ENCODE measurements at places on chromosomes 2 and 18.

DNA sequence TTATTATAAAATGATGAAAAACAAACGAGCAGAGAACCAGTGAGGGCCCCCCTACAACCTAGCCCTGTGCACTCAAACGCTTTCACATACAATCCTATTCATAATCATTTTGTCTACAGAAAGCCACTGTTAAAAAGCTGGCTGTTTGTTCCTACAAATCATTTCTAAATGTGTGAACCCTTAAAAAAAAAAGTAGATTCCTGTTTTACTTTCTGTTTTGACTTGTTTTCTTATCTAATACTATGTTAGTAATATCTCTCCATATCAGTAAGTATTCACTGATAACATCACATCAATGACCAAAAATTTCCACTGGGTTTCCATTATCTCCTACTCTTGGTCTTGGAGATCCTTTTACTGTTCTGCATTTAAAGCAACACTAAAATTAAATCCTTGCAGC, 128.8 kb upstream of the TTC39C start:
- no peak for DNase-seq

GRCh38 chr18:28766027-28766426, 589.1 kb upstream of the CDH2 start:
- no peak for DNase-seq

DNA sequence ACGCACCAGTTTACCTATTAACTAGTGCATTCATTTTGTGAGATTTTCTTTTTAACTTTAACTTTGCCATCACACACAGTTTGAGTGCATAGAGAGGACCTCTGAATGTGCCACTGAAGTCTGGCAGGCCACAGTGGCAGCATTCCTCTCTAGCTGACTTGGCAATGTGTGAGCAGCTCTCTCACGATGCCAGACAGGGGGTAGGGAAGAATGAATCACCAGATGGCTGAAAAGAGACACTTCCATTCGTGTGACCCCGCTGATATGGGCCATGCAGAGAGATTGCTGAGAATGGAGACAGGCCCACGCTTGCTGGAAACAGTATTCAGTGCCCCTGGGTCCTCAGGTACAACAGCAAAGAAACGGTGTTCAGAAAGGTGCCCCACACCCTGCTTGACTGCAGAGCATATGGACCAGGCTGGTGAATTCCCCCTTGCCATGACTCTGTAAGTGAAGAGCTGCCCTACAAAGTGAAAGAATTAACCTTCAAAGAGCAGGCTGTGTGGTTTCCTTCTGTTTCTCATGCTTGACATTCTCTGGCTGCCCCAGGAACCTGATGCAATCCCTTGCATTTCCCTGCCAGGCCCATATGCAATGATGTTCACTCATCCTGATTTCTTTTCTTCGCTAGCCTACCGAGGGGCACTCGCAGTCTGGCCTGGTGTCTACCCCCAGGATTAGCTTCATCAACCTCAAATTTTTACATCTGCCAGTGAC, 236.1 kb downstream of the CDH20 start:
- no peak for DNase-seq

DNA sequence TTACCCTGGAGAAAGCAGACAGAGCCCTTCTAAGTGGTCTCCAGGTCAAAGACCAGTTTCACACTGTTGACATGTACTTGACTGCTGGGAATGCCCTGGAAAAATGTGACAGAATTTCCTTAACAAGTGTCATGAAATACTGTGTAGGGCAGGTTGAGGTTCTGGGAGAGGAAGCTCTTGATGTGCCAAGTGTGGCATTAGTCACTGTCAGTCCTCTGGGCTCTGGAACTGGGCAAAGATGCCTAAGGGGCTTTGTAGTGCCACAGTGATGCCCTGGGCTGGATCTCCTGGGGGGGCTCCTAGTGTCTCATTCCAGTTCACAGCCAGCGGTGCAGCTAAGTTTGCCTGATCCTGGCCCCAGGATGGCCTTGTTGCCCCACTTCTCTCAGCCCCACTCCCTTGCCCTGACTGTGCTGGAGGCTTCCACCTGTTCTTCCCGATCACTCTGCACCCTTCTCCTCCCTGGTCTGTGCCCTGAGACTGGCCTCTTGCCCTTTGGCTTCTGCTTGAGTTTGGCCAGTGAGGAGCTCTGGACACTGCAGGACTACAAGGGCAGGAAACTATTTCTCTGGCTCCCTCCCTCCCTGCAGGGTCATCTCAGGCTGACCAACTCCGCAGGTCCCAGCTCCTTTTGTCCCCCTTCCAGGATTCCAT, 27.0 kb upstream of the FAM124B start:
- no peak for DNase-seq

DNA sequence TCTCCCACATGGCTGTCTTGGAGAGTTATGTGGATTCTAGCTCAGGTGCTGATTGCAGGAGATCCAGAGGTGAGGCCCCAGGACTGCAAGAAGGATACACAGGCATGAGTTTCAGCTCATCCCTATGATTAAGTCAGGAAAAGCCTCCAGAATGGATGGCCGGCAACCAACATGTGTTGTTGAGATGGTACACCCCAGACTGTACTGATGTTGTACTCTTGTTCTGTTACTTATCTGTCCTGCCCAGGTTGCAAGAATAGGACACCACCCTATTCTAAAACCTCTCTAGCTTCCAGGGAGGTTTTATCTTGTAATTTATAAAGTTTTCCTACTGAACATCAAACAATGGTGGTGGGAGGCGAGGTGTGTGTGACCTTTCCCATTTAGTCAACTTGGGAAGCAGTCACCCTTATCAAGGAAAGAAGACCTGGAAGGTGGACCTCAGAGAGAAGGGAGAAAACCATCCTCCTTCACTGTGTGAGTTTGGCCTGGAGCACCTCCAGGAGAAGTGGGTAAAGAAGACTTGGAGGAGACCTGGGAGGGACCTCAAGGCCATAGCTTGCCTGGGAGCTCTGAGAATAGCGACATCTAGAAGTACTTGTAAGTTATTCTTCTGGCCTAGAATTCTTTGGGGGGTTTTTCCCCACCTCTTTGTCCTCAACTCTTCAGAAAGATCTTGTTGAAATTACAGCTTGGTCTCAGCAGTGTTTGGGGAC, 8.6 kb downstream of the FAM124B start:
- no peak for DNase-seq

DNA sequence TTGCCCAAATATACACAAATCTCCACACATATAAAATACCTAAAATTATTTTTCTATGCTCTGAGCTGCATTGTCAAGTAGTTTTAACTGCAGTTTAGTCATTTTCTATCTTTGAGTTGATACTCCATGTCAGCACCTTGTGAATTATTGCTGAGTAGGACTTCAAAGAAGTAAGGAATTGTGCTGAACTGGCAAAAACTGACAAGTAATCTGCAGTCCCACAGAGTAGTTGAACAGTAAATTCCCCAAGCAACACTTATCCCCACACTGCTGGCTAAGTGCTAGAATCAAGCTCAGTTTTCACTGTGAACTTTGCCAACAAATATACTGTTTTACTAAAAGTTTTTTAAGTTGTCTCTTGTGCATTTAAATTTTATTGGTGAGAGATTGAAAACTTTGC, 141.8 kb upstream of the ST6GAL2 start:
- no peak for DNase-seq

DNA sequence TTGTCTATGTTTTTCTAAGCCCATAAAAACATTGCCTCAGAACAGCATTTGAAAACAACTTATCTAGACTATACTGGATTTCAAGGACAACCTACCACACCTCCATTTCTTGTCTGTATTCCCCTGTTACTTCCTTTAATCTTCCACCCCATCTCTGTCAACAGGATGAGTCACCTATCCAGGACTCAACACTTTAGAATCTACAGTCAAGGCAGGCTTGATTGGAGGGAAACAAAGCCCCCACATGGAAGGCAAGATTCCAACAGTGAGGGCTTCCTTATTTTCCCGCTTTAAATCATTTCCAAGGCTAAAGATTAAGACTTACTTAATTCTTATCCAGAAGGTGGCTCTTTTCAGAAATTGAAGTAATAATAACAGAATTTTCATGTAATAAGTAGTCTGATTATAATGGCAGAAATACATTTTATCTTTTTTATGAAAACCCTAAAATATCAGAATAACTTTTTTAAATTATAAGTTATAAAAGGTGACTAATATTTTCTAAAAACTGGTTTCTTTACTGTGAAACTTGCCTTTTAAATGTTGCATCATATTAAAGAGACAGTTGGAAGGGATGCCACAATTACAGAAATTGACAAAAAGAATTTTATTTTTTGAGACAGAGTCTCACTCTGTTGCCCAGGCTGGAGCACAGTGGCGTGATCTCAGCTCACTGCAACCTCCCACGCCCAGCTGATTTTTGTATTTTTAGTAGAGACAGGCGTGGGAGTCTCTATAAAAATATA, 138.7 kb upstream of the CCDC150 start:
- no peak for DNase-seq

DNA sequence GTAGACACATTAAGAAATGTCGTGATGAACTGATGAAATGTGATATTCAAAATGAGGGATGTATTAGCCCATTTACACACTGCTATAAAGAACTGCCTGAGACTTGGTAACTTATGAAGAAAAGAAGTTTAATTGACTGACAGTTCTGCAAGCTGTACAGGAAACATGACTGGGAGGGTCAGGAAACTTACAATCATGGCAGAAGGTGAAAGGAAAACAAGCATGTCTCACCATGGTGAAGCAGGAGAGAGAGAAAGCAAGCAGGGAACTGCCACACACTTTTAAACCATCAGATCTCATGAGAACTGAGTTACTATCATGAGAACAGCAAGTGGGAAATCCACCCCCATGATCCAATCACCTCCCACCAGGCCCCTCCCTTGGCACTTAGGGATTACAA, 1010.8 kb upstream of the CELF4 start:
- no peak for DNase-seq

GRCh38 chr2:234996941-234997270, 45.1 kb downstream of the SH3BP4 start:
- DNase-seq: no peak

DNA sequence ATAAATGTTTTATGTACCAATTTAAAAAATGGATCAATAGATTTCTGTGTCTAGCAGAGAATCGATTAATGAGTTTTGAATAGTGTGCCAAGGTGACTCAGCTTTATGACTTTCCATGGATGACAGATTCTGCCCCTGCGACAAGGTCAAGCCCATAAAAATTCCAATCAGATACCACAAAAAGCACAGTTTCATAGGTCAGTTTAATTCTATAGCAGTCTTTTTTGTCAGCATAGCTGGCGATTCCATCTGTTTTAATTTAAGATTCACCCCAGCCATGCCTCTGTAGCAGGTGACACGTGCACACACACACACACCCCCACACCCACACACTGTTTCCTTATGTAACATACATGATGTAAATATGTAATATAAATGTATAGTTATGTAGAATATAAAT, 28.9 kb downstream of the RAB31 start:
- no peak for DNase-seq

GRCh38 chr2:97967931-97968627, 27.7 kb downstream of the TMEM131 start:
- no peak for DNase-seq

DNA sequence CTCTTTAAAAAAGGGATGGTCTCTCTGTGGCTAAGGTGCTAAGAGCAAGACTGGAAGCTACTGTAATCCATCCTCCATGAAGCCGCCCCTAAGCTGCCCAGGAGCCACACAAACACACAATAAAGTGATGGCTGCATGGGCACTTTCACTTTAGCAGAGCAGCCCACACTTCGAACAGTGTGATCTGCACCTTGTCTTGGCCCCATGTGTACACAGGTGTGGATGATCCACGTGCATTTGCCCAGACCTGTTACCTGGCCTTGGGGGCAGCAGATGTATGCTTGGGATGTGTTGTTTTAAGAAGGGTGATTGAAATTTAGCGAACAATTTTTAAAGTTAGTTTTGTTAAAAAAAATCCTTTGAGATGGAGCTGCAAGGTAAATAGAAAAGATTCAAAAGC, 39.9 kb downstream of the TMEM178A start:
- DNase-seq: no peak

DNA sequence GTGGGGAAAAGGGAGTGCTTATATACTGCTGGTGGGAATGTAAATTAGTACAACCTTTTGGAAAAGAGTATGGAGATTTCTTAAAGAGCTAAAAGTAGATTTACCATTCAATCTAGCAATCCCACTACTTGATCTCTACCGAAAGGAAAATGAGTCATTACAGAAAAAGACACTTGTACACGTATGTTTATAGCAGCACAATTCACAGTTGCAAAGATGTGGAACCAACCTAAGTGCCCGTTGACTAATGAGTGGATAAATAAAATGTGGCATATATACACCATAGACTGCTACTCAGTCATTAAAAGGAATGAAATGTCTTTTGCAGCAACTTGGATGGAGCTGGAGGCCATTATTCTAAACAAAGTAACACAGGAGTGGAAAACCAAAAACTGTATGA, 29.5 kb downstream of the FLACC1 start:
- no peak for DNase-seq

DNA sequence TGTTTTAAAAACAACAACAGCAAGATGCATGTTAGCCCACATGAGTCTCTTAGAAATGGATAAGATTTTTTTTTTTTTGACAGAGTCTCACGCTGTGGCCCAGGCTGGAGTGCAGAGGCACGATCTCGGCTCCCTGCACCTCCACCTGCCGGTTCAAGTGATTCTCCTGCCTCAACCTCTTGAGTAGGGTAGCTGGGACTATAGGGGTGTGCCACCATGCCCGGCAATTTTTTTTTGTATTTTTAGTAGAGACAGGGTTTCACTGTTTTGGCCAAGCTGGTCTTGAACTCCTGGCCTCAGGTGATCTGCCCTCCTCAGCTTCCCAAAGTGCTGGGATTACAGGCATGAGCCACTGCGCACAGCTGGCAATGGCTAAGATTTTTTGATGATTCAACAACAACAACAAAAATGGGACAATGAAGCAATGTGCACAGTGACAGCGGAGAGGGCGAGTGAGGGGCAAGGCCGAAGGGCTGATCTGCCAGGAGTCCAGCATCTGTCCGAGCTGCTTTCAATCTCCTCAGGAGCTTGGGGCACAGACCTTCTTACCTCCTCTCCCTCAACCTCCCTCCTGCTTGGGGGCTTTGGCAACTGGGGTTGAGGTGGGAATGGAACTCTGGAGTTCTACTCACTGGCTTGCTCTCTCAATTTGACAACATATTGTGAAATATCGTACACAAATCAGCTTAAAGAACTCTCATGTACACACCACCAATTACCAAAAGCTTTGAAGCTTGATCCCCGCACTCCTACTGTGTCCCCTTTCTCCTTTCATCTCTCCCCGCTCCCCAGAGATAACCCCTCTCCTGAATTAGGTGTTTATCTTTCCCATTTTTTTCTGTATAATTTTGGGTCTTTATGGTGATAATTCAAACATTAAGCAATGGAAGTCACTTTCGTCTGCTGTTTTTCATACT, 3.4 kb downstream of the ABCG8 start:
- DNase-seq: no peak

DNA sequence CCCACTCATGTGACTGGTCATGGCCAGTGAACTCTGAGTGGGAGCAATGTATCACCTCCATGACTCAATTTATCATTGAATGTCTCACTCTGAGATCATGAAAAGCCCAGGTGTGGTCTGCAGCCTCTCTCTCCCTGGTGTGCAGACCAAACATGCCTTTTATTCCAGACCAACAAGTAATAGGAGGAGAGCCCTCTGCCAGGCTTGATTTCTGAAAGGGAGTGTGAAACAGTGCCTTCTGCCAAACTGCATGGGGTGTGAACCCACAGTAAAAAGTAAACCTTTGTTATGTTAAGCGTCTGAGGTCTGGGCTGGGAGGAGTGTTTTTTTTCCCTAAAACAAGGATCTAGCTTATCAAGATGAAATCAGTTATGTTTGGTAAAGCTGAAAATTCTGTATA, 601.2 kb downstream of the ADCYAP1 start:
- DNase-seq: no peak

- peak; percentile 41 for DNase-seq
Measured at GRCh38 chr2:98445177-98445682, 572 bp downstream of the INPP4A start.

All from activated CD4-positive, alpha-beta T cell treated with anti-CD3 and anti-CD28 coated beads for 48 hours (primary cell).